ENCODE measurements at places on chromosomes 12 and 14. TPM values are rescaled to one million over a fixed set of nuclear protein-coding genes. Genes with fewer than 3 reads are reported as not detected.

Gene ADAM21
- not detected for total RNA-seq

Gene C12orf76
- 24.8 TPM for total RNA-seq

Gene KLHDC1
- total RNA-seq: 0.96 TPM

Gene ASB2
- total RNA-seq: 19.8 TPM

Gene KLHL33
- total RNA-seq: not detected

Gene HSPB8
- total RNA-seq: not detected

Gene TMBIM6
- 405 TPM for total RNA-seq

Gene SLC15A5
- total RNA-seq: not detected

Gene NUAK1
- total RNA-seq: 0.02 TPM

Gene DPF3
- total RNA-seq: 0.66 TPM

Gene TAS2R19
- 3.6 TPM for total RNA-seq

Gene CELA1
- not detected for total RNA-seq

Gene PAN2
- 28.7 TPM for total RNA-seq

Gene TMEM119
- total RNA-seq: not detected

Gene C12orf50
- total RNA-seq: not detected

Gene CIROP
- not detected for total RNA-seq

Gene MORN3
- 0.34 TPM for total RNA-seq

Gene SMIM41
- 0.16 TPM for total RNA-seq
